Naive thymus-derived CD8-positive, alpha-beta T cell (primary cell): ENCODE measurements at places on chromosomes 1 and 21. TPM values are rescaled to one million over a fixed set of nuclear protein-coding genes. Genes with fewer than 3 reads are reported as not detected.
A peak's percentile ranks its signal among the peaks of the same experiment; 100 is the strongest.

- H3K36me3 ChIP-seq: no peaks in the 10 kb centered on the region
- H3K4me1 ChIP-seq: peaks cover 91% of the 10 kb centered on the region
- H3K27me3 ChIP-seq: no peaks in the 10 kb centered on the region
- peak overlapping the region; percentile 71 for H3K27ac ChIP-seq
- peak overlapping the region; percentile 33 for H3K4me3 ChIP-seq
These were observed 33.0 kb upstream of the ID3 start for GRCh38 chr1:23592209-23592892.

The BTBD8 gene
- 8.0 TPM for total RNA-seq

GRCh38 chr1:76287917-76288316 lies 213.4 kb downstream of the ST6GALNAC3 start:
- peaks cover 40% of the 10 kb centered on the region for H3K4me1 ChIP-seq
- no peaks in the 10 kb centered on the region for H3K36me3 ChIP-seq
- H3K4me3 ChIP-seq: no peak overlapping the region
- H3K27me3 ChIP-seq: no peaks in the 10 kb centered on the region
- H3K27ac ChIP-seq: peak overlapping the region; percentile 90

DNA sequence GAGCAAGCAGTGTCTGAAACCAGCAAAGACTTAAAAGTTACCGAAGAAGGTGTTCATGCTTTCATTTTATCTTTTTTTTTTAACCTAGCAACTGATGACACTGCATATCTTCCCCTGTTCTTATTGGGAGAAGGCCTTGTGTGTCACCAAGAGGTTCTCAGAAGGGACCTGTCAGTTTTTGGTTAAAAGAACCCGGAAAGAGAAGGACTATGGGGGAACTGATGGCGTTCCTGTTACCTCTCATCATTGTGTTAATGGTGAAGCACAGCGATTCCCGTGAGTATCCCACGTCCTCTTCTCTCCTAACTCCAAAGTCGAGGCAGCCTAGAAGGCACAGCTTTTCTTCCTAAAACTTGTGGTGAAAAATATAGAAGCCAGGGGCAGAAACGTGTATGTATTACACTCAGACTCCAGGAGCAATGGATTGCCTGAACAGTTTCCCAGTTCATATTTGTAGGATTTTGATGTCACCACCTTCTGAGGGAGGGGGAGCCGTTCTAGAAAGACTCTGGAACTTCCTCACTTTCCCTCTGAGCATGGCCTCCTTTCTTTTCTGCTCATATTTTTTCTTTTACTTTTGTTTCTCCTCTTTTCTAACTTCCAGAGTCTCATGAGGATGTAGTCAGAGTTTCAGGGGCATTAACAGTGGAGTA lies at the start of gene MR1:
TSS of gene MR1 (plus strand) at position 185 of the 653 bp plus-strand sequence. CDS start at position 210, 25 bp downstream.
- H3K4me3 ChIP-seq: peak within 1 kb of the TSS; percentile 99
- H3K27me3 ChIP-seq: no peaks in the 10 kb centered on the region
- H3K36me3 ChIP-seq: no peaks in the 10 kb centered on the region
- peak; percentile 27 for DNase-seq
- H3K27ac ChIP-seq: peak within 1 kb of the TSS; percentile 99

DNA sequence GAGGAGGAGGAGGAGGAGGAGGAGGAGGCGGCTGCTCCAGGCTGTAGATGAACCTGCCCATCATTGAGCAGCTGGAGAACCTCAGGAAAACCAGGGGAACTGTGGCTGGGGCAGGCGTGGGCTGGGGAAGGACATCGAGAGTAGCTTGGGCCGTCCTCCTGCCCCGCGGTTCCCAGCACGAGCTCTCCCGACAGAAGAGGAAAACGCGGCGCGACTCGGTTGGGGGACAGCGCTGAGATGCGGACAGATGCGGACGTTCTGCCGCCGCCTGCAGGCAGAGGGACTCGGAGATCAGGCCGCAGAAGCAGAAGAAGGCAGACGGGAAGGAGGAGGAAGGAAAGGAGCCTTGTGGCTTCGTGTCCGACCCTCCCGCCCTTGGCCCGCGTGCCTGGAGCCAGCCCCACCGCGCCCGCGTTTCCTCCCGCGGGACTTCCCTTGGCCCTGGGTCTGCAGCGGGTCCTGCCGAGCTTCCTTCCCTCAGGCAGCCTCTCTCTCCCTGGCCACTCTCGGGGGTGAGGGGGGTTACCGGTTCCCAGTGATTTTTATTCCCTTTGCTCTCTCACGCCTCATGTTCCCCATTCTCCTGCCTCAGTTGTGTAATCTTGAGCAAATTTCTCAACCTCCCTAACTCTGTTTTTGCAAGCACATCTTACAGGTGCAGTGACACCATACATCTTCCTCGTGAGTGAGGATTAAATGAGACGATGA lies 1.7 kb upstream of the TNFRSF9 start:
- H3K36me3 ChIP-seq: no peaks in the 10 kb centered on the region
- peak; percentile 67 for DNase-seq
- peak overlapping the region; percentile 75 for H3K4me3 ChIP-seq
- peaks cover 12% of the 10 kb centered on the region for H3K27me3 ChIP-seq
- H3K4me1 ChIP-seq: peaks cover 36% of the 10 kb centered on the region

DNA sequence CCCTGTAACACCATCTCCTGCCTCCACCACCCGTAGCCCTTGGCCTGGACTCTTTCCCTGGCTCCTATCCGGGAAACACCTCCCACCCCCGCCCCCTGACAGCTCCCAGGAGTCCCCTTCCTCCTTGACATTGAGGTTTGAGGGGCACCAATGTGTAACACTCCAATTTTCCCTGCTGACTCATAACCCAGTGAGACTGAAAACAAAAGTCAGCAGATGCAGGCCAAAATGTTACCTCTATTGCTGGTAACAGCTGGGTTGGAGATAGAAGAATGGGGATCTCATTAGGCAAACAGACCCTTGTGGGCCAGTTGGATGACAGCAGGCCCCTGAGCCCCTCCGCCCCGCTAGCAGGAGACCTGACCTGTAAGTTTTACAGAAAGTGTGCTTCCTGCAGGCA lies 237.2 kb downstream of the KAZN start:
- no peaks in the 10 kb centered on the region for H3K4me1 ChIP-seq
- no peak overlapping the region for H3K27ac ChIP-seq
- H3K27me3 ChIP-seq: peaks cover 17% of the 10 kb centered on the region
- no peaks in the 10 kb centered on the region for H3K36me3 ChIP-seq
- DNase-seq: no peak

DNA sequence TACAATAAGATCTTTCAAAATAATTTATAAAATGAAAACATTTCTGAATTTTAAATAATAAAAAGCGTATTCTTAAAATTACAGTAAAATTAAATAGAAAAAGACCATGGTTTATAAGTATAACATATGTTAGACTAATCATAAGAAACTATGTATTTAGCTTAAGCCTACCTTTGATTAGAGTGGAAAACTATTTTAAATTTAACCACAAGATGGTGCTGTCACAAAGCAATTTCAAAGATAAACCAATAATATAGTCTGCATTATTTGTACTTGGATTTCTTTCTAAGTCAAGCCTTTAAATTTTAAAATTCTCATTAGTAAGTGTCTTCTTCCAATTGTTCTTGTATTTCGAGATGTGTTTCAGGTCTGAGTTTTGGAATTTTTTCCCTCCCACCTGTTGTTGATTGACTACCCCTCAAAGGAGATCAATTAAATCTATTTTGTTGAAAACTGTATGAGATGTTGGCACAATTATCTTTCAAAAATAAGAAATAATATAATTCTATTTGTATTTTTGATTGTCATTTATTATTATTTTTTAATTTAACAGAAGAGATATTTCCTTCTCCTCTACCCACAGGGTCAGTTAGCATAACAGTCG lies 459.8 kb downstream of the KCNT2 start:
- H3K4me3 ChIP-seq: no peak overlapping the region
- H3K27ac ChIP-seq: no peak overlapping the region
- DNase-seq: no peak
- H3K4me1 ChIP-seq: no peaks in the 10 kb centered on the region
- H3K27me3 ChIP-seq: no peaks in the 10 kb centered on the region

The BRDT gene
- total RNA-seq: not detected

DNA sequence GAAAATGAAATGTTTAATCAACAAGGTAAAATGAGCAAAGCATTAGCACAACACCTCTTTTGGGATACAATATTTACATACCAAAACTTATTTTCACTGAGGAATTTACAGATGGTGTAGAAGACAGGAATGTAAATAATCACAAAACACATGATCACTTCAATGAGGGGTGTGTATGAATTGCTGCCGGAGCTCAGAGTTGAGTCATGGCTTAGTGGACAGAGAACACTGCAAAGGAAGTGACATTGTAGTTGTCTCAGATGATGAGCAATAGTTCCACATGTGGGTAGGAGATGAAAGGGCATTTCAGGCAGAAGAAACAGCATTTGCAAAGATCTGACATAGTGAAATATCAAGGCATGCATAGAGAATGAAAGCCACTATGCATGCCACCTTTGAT lies 5.6 kb upstream of the KPRP start:
- H3K27me3 ChIP-seq: peaks cover 75% of the 10 kb centered on the region
- DNase-seq: no peak
- no peaks in the 10 kb centered on the region for H3K4me1 ChIP-seq

DNA sequence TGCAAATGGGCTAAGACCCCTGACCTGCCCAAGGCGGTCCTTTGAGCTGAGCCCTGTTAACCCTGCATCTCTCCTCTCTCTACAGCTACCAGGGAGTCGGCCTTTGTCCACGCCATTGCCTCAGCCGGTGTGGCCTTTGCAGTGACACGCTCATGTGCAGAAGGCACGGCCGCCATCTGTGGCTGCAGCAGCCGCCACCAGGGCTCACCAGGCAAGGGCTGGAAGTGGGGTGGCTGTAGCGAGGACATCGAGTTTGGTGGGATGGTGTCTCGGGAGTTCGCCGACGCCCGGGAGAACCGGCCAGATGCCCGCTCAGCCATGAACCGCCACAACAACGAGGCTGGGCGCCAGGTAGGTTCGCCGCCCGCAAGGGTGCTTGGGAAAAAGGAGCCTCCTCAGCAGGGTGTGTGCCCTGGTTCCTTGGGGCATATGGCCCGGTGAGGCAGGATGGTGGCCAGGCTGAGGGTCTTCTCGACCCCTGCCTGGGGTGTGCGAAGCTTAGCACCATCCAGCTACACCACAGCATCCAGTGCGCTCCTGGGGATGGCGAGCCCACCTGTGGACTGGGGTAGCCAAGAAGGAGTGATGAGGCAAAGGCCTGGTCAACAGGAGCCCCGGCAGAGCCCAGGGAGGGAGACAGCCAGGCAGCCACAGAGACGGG lies 31.8 kb upstream of the ARF1 start:
- no peak for DNase-seq
- H3K36me3 ChIP-seq: peaks cover 4% of the 10 kb centered on the region
- H3K27ac ChIP-seq: no peak overlapping the region
- no peak overlapping the region for H3K4me3 ChIP-seq
- peaks cover 55% of the 10 kb centered on the region for H3K27me3 ChIP-seq
- no peaks in the 10 kb centered on the region for H3K4me1 ChIP-seq

GRCh38 chr1:245234217-245235081 lies 79.7 kb downstream of the KIF26B start:
- no peak overlapping the region for H3K27ac ChIP-seq
- no peaks in the 10 kb centered on the region for H3K36me3 ChIP-seq
- no peak for DNase-seq
- no peak overlapping the region for H3K4me3 ChIP-seq
- peaks cover 16% of the 10 kb centered on the region for H3K27me3 ChIP-seq

DNA sequence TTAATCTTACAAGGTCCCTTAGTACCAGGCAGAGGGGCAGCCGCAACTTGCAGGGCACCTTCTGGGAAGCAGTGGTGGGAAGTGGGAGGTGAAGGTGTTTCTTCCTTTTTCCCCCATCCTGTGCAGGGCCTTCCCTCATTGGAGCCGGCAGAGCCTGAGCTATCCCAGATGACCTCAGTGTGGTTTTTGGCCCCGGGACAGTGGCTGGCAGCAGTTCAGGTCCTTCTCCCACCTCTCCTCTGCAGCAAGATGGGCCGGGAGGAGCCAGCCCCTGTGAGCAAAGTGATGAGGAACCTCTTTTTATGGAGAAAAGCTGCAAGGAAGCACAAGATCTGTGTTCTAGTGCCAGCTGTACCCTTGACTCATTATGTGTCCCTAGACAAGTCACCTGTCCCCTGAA lies 6.8 kb downstream of the PFKFB2 start:
- DNase-seq: no peak
- H3K4me3 ChIP-seq: no peak overlapping the region
- H3K27me3 ChIP-seq: no peaks in the 10 kb centered on the region
- H3K36me3 ChIP-seq: peaks cover 41% of the 10 kb centered on the region
- H3K4me1 ChIP-seq: peaks cover 1% of the 10 kb centered on the region
- no peak overlapping the region for H3K27ac ChIP-seq

GRCh38 chr1:117638759-117639158 lies 32.9 kb downstream of the TENT5C start:
- no peak overlapping the region for H3K27ac ChIP-seq
- H3K4me1 ChIP-seq: peaks cover 23% of the 10 kb centered on the region
- H3K36me3 ChIP-seq: no peaks in the 10 kb centered on the region

The S100A1 gene
- not detected for total RNA-seq

The TMEM51 gene
- total RNA-seq: not detected

DNA sequence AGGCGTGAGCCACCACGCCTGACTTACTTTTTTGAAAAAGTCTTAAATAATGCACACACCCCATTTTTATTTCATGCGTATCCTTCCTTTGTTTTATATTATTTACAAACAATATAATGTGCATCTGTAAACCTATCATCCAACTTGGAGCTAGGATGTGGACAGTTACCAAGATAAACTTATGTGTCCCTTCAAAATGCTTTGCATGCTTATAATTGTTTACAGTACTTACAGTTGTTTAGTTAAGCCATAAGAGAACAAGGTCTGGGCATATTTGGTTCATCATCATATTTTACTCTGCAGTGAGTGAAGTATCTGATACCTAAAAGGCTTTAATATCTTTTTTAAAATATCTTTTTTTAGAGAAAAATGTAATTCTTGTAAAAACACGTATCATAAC lies 16.1 kb upstream of the HMGN1 start:
- no peaks in the 10 kb centered on the region for H3K36me3 ChIP-seq
- DNase-seq: no peak
- no peak overlapping the region for H3K4me3 ChIP-seq
- H3K4me1 ChIP-seq: no peaks in the 10 kb centered on the region
- H3K27ac ChIP-seq: no peak overlapping the region
- peaks cover 11% of the 10 kb centered on the region for H3K27me3 ChIP-seq

DNA sequence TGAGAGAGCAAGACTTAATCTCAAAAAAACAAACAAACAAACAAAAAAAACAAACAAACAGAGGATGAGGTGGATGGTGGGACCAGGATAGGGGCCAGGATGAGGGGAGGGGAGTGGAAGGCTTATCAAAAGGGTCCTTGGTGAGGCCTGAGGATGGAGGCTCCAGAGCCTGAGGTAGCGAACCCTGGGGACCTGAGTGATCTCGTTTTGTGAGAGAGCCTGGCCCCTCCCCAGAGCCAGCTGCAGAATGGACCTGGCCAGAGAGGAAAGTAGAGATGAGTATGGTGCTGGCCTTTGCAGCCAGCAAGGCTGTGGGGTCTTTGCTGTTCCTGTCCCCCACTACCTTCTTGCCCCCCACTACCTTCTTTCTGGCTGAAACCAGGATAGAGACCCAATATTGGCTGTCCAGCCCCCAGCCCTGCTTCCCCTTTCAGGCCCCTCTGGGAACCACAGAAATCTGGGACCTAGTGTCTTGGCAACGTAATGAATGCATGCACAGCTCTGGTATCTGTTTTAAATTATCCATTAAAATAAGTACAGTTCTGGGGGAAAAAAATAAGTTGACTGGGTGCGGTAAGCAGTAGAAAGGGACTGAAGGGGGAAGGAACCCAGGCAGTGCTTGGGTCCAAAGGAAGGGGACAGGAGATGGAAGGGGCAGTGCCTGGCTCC lies 1.1 kb upstream of the LMNA start:
- H3K27ac ChIP-seq: no peak overlapping the region
- H3K4me1 ChIP-seq: peaks cover 27% of the 10 kb centered on the region
- H3K36me3 ChIP-seq: no peaks in the 10 kb centered on the region
- peak overlapping the region; percentile 90 for H3K4me3 ChIP-seq
- DNase-seq: no peak
- peaks cover 39% of the 10 kb centered on the region for H3K27me3 ChIP-seq

- H3K4me1 ChIP-seq: no peaks in the 10 kb centered on the region
- DNase-seq: no peak
- H3K4me3 ChIP-seq: no peak overlapping the region
These were observed 648.9 kb upstream of the CXADR start for GRCh38 chr21:16863908-16864307.

The FAM151A gene
- total RNA-seq: not detected
